Inflammatory macrophage treated with lipopolysaccharide for 1 hour (primary cell): ENCODE measurements at places on chromosomes 3 and 15.

DNA sequence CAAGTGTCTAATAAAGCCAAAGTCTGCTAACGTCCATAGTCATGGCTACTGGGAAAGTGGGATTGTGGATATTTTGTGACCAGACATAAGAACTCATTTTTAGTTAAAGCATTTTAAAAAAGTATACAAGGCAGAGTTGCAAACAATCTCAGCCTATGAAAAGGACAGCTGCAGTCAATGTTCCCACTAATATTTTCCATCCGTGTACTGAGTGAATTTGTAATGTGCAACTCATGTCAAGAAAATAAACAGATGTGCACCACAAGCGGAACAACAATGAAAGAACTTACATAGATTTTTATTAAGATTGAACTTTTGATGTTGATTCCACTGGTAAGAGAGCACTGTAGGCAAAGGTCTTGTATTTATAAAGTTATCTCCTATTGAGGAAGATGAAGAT is 231.3 kb upstream of the SEMA6D start:
- no peak for DNase-seq

DNA sequence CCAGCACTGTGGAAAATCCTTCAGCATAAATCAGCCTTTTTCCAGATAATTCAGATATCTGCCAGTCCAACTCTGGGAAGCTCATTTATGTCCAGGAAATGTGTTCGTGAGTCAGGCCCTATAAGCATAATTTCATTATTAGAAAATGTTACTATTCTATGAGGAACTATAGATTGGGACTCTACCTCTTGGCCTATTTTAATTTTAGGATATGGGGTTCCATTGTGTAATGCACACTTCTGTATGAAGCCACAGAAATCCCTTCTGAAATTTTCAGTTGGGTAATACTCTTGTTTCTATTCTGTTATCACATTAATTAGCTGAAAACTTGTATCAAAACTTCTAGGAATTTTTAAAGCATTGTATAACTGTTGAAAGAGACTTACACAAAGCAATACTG is 43.9 kb upstream of the IL12A start:
- peak; percentile 53 for DNase-seq

GRCh38 chr15:62745621-62746225 is 296.8 kb upstream of the TPM1 start:
- DNase-seq = no peak

- no peak for DNase-seq
These were observed 27.3 kb downstream of the BCL2L10 start for GRCh38 chr15:52085299-52085698.

- no peak for DNase-seq
These were observed 70.1 kb upstream of the VEPH1 start for GRCh38 chr3:157573281-157573680.

DNA sequence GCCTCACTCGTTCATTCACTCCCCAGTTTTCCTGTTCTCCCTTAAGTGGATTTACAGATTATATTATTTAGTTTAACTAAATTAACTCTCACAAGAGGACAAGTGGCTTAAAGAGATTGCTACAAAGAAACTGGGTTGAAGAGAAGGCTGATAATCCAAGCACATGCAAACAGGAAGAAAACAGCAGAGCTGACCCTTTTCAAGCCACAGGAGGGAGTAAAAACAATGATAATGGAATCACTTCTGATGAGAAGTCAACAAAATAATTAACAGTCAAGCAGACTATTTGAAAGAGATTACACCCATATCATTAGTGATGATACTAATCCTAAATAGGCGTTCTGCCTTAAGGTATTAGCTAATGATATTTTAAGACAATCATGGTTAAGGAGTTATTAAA is 31.7 kb downstream of the BOC start:
- no peak for DNase-seq

GRCh38 chr3:44896440-44896839 is 22.0 kb downstream of the TGM4 start:
- no peak for DNase-seq

- peak; percentile 41 for DNase-seq
These were observed 67.2 kb upstream of the ATP2C1 start for GRCh38 chr3:130826516-130827182.

- DNase-seq = no peak
These were observed 17.7 kb downstream of the PIF1 start for GRCh38 chr15:64807751-64808222.

GRCh38 chr3:56681984-56682461 is 1.0 kb downstream of the TASOR start:
- DNase-seq = no peak

GRCh38 chr15:81270781-81271491 is 53.0 kb downstream of the STARD5 start:
- DNase-seq = no peak

DNA sequence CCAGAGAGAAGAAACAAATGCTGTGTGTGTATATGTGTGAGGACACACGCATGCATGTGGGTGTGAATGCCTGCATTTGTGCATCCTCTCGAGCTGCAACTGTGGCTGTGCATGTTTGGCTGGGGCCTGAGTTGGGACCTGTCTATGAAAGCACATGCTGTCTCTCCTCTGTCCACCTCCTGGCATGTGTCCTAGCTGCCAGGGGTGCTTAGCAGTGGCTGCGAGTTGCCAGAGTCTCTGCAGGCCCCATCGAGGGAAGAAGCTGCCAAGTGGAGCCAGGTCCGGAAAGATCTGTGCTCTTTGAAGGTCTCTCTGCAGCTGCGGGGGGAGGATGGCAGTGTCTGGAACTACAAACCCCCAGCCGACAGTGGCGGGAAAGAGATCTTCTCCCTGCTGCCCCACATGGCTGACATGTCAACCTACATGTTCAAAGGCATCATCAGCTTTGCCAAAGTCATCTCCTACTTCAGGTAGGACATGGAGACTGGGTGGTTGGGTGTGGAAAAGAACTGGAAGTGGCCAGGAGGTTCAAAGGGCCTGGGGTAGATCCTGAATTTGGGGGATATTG is 30.7 kb downstream of the NR1I2 start:
- DNase-seq = no peak

DNA sequence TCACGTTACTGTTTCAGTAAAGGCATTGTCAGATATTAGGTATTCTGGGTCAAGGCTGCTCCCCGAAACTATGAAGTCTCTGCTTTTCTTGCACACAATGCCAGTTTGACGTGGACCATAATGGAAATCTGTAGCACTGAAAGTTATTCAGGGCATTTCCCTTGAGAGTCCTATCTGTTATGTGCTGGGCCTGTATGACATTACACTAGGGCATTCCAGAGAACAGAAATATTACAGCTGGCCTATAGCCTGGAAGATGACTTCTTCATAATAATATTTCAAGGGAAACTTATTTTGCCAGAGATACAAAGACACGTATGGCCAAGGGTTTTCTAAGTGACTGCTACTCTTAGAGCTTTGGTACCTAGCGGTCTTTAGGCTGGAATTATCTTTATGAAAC is 613.6 kb upstream of the CBLB start:
- no peak for DNase-seq

GRCh38 chr15:42184736-42185135 is 23.4 kb downstream of the VPS39 start:
- DNase-seq = no peak

- DNase-seq = no peak
These were observed 110.2 kb downstream of the RORA start for GRCh38 chr15:61118885-61119284.

DNA sequence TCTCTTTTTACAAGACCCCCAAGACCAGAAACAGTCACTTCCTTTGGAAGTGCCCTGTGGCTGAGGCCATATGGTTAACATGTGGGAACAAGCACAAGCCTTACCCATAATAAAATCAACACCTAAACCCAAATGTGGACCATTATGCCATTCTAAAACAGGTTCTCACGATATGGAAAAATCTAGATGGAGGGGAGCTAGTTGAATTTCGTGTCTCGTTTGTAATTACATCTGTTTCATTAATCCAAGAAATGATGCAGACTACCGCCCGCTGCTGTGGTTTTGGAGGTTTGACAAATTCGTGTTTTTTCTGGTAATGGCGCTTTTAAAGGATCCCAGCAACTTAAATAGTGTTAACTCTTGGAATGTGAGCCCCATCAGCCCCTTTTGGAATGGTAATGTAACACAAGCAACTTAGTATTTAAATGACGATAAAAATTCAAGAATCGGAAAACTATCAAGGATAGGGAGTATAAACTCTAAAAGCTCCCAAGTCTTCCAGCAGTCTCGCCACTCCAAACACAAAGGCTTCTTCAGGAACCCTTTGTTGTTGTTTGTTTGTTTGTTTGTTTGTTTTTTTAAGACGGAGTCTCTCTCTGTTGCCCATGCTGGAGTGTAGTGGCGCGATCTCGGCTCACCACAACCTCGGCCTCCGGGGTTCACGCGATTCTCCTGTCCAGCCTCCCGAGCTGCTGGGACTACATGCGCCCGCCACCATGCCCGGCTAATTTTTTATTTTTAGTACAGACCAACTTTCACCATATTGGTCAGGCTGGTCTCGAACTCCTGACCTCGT is 1.1 kb downstream of the CNBP start:
- DNase-seq = no peak

DNA sequence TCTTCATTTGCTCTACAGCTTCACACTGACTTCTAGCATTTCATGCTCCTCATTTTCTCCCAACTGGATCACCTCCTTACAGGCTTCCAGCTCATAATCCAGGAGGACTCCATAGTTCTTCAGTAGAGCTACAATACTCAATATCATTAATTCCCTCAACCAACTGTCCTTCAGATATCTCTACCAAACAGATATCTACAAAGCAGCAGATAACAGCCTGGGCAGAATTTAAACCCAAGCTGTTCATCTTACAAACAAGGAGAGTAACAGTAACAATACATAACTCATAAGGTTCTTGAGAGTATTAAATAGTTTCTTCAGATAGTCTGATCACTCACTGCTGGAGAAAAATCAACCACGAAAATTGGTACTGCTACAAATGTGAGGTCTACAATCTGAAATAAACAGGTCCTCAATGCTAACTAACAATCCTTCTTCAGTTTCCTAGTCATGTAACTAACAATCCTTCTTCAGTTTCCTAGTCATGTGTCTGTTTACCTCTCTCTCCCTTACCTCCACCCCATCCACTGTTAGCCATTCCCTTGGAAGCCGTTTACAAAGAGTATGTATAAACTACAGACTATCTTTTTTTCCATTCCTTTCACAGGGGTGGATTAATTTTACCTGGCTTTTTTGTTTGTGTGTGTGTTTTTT is 5.0 kb downstream of the PEAK1 start:
- no peak for DNase-seq

DNA sequence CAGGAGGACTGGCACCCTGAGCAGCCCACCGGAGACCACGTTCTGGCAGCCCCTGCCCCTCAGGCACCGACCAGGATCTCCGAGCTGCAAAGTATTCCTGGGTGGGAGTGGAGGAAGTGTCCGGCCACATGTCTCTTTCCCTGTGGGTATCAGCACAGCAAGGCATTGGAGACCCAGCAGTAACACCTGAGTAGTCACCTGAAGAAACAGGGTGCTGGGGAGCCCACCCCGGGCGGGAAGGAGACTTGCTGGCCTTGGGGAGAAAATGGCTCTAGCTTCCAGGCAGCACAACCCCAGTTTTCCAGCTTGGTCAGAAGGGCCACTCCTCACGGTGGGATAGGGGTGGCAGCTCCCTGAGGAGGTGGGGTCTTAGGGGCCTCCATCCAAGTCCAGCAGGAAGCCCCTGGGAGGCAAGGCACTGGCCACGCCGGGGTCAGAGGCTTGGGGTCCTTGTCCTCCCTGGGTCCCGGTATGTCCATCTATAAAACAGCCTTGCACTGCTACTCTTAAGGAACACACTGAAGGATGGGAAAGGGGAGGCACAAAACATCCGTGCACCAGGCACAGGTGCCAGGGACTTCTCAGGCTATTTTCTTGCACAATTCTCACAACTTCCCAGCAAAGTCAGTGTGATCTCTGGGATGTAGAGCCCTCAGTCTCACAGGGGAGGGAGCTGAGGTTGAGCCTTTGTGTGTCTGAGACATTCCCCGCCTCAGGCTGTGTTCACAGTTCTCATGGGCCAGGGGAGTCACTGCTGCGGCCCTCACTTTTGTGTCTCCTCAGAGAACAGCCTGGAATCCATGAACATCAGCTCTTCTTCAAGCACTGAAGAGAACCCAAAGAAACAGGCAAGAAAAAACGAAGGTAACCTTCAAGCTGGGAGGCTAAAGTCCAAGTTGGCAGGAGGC is 11.9 kb downstream of the CFAP100 start:
- DNase-seq = no peak

DNA sequence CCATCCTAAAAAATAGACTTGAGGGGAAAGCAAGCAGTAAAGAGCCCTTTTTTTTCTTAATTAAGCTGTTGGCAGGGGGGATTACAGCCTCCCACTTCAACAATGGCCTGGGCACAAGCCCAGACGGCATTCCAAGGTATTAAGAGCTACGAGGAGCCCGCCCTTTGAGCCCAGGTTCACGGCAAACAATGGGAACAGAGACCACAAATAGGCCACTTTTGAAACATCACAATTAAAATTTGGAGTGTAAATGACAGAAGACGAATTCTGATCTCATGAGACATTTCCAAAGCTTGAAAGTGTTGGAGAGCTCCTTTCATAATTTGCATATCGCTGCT is 8.9 kb downstream of the CHSY1 start:
- no peak for DNase-seq

DNA sequence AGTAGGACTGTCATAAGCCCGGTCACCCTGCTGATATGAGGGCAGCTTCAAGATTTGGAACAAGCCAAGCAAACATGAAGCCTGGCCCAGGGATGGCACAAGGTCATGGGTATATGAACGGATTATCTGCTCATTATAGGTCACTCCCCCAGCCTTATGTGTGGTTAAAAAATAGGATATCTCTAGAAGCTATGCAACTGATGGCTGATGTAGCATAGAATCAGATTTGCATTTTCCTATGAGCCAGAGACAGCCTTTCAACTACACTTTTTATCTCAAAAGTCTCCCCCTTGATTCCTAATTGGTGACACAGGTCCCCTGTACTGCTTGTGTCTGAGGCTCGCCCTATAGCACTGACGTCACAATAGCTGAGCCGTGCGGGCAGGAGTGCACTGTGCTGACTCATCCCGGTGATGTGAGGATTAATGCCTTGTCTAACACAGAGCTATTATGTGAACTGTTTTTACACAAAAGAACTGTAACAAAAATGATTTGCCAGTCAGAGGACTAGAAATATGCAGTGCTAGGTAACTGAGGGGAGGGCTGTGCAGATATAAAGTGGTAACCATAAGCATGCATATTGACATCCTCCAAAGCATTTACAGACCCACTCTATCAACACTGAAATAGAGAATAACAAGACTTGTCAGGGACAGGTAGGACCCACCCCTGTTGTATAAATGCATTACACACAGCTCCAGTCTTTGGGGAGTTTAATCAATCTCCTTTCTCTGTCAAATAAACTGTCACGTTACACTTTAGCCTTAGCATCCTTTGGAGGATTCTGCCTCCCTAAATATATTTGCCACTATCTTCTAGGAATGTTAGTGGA is 204.9 kb downstream of the TIGIT start:
- DNase-seq = no peak

GRCh38 chr15:66771351-66771650 is 69.3 kb downstream of the SMAD6 start:
- DNase-seq = no peak
